Stimulated activated CD4-positive, alpha-beta T cell treated with anti-CD3 and anti-CD28 coated beads, Interleukin-12 subunit alpha, Interleukin-12 subunit beta, amount 100 ng/mL, for 48 hours (primary cell): ENCODE measurements at places on chromosomes 11 and 22.

DNA sequence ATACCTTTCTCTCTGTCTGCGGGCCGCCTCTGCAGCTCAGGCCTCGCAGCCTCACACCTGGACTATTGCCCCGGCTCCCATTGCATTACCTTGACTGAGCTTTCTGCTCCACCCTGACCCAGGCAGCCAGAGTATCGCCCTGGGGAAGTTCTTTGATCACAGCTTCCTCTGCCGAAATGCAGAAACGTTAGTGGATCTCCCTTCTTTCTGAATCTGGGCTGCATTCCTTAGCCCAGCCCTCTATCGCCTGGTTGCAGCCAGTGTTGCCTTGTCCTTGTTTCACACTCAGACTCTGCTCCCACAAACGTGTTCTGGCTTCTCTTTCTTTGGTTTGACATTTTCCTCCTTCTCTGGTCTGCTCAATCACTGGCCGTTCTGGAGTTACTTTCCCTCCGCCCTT, 195.7 kb downstream of the ADAMTS15 start:
- DNase-seq: no peak

DNA sequence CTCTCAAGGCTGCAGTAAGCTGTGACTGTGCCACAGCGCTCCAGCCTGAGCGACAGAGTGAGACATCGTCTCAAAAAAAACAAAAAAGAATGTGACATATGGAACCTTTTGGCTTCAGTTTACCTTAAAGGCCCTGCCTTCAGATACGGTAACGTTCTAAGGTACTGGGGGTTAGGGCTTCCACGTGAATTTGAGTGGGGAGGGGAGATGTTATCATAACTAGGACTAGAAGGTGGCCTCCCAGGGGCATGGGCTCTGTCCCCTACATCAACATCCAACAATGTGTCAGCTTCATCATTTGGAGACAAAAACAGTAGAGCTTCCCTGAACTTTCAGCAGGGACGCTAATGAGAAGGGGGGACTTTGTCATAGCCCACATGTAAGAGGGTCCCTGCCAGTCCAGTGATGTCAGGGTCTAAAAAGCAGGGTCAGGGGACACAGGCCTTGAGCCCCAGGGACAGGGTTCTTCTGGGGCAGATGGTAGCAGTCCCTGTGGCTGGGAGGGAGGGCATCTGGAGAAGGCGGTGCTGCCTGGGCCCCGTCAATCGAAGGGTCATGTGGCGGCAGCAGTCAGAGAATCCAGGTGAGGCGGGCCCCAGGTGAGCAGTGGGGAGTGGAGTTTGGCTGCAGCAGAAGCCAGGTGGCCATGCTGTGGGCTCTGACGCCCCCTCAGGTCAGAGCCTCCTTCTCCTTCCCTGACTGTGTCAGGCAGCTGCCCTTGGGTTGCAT, 79.8 kb downstream of the BCR start:
- DNase-seq: no peak

DNA sequence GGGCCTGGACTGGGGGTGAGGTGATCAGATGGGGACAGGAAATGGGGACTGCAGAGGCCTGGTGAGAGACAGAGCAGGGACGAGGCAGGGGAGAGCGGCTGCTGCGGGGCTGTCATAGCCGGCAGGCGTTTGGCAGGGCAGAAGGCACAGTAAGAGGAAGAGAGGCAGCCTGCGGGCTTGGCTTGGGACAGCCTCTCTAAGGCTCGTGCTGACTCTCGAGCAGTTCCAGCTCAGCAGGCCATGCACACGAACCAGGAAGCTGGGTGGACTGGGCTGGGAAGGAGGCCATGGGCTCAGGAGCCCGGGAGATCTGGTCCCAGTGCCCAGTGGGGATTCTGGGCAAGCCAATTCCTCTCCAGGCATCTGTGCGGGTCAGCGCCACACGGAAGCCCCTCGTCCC, 19.6 kb upstream of the EIF3D start:
- no peak for DNase-seq

DNA sequence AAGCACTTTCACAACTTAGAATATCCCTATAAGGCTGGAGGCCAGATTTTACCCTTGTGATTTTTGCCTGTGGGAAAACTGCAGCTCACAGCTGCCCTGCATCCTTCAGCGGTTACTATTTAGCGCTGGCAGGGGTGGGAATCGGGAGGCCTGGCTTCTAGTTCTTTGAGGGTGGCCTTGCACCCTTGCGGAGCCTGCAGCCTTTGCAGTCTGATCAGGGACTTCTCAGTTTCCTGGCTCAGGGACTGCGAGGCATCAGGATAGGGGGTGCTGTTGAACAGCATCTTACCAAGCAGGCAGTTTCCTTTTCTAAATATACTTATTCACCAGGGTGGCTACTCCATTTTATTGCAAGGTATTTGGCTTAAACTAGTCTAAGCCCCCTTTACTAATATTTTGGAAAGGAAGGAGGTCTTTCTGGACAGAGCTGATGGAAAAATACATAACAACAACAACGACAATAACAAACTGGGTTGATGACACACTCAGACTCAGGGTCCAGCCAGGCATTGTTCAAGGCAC, 2.9 kb upstream of the APOA1 start:
- no peak for DNase-seq

DNA sequence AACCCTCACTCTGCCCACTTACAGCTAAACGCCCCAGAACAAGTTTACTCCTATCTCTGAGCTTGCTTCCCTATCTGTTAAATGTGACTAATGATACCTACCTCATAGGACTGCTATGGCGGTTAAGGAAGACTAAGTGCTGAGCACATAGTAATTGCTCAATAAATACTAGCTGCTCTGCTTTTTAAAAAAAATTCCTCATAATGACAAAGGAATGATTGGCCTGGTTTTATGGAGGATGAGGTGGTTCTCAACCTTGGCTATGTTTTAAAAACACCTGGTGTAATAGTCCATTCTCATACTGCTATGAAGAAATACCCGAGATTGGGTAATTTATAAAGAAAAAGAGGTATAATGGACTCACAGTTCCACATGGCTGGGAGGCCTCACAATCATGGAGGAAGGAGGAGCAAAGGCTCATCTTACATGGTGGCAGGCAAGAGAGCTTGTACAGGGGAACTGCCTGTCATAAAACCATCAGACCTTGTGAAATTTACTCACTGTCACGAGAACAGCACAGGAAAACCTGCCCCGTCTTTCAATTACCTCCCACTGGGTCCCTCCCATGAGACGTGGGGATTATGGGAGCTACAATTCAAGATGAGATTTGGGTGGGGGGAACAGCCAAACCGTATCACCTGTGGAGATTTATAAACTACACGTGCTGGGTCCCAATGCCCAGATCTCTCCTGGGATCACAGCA, 127.2 kb upstream of the SYT13 start:
- DNase-seq: no peak

DNA sequence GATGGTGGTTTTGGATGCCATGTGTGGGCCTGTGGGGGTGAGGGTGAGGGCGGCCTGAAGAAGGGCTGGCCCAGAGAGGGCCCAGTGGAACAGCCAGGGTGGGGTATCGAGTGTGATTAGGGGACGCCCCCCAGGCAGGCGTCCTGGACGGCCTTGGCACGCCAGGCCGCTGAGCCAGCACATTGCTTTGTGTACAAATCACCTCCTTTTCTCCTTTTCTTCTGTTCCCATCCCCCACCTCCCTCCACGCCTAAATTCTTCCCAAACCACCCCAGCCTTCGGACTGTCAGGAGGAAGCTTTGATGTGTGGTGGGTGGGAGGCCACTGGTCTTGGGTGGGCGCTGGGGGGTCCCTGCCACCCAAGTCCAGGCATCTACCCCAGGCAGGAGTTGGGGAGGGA, 7.8 kb upstream of the CD248 start:
- no peak for DNase-seq

GRCh38 chr22:39452740-39453040, 4.1 kb upstream of the MGAT3 start:
- DNase-seq: no peak

GRCh38 chr11:2693271-2694261, 6.2 kb downstream of the KCNQ1OT1 start:
- DNase-seq: no peak

- DNase-seq: peak; percentile 25
Measured at GRCh38 chr11:94325681-94326080, 21.3 kb downstream of the IZUMO1R start.

DNA sequence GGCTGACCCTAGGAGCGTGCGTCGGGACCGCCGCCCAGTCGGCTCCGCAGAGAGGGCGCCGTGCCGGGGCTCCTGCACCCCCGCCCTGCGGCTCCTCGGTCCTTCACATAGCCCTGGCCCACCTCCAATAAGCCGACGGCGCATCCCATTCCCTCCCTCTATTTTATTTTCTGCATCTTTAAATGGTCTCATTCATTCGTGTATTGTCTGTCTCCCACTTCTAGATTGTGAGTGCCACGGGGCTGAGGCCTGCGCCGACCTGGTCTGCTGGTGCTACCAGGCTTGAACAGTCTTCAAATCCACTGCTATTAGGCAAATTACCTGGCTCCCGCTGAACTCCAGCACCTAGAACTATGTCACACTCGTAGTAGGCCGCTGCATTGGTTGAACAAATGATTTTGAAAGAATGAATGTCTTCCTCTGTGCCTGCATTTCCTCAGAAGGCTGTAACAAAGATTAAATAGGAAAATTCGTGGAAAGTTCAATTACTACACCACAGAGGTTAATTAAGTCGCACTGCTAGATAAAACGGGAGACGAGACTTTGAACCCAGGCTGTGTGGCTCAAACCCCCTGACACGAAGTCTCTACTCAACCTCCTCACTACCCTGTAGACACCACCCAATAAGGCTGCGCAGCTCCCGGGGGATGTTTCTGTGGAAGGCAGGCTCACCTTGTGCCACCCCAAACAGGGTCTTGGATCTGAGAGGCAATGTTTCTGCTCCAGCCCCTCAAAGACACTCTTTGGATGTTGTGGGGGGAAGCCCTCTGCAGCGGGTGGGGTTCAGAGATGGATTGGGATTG, 1.2 kb upstream of the PPP1R14B start:
- no peak for DNase-seq

GRCh38 chr11:34235591-34236071, 122.2 kb downstream of the ABTB2 start:
- DNase-seq: no peak

- no peak for DNase-seq
Measured at GRCh38 chr22:50401907-50402306, 58.8 kb downstream of the PPP6R2 start.

DNA sequence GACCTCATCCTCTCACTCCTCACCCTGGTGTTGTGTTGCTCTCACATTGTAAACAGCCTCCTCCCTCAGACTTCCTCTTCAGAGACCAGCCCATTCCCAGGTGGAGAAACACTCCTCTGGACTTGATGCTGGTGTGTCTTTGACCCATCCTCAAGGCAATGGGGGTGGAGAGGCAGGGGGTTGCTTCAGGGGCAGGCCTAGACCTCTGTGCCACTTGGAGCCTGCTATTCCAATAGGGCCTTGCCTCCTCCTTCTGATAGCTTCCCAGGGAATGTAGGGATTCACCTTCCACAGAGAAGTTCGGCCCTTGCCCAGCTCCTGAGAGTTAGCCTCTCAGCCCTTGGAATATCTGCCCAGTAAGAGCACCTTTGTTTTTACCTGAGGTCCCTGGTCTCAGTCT, 606.6 kb upstream of the CADM1 start:
- DNase-seq: no peak
